Stimulated activated CD8-positive, alpha-beta memory T cell treated with anti-CD3 and anti-CD28 coated beads, Interleukin-2, amount 100 ng/mL, for 1 hour (primary cell): ENCODE measurements at places on chromosomes 3 and 15.

- DNase-seq = no peak
Observed at GRCh38 chr3:39025222-39025970, 26.3 kb downstream of the SCN11A start.

- peak; percentile 20 for DNase-seq
Observed at GRCh38 chr3:13420831-13421765, 976 bp upstream of the NUP210 start.

DNA sequence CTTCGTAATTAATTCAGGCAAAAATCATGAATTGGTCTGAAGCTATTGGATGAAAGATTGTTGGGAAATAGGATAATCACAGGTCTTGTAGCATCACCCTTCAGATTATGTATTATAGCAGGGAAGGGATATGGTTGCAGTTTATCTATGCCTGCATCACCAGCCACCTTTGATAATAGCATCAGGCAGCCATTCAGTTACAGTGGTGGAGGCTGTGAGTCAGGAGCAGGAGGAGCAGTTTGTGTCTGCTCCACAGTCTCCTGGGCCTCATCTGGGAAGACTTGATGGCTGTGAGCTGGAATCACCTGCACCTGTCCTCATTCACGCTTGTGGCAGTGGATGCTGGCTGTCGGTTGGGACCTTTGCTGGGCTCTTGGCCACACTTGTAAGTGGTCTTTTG is 104.3 kb upstream of the PLXNA1 start:
- no peak for DNase-seq

GRCh38 chr3:11910971-11911531 is 64.4 kb upstream of the TAMM41 start:
- DNase-seq = no peak

GRCh38 chr3:167184511-167184910 is 195.6 kb downstream of the ZBBX start:
- no peak for DNase-seq

DNA sequence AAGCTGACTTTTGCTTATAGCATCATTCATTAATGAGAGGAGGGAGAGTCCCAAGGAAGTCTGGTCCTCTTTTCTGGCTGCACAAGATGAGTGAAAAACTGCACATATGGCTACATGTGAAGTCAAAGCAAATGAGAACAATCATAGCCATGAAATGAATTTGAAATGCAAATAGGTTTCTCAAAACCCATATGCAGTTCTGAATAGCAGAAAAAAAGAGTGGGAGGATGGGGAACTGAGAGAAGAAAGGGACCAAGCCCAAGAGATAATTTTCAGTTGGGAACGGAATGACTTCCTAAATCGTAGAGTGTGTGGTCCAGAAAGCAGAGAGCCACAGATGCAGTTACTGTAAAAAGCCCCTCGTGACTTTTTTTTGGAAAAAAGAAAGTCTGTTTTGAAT is 66.3 kb downstream of the GTPBP8 start:
- no peak for DNase-seq

DNA sequence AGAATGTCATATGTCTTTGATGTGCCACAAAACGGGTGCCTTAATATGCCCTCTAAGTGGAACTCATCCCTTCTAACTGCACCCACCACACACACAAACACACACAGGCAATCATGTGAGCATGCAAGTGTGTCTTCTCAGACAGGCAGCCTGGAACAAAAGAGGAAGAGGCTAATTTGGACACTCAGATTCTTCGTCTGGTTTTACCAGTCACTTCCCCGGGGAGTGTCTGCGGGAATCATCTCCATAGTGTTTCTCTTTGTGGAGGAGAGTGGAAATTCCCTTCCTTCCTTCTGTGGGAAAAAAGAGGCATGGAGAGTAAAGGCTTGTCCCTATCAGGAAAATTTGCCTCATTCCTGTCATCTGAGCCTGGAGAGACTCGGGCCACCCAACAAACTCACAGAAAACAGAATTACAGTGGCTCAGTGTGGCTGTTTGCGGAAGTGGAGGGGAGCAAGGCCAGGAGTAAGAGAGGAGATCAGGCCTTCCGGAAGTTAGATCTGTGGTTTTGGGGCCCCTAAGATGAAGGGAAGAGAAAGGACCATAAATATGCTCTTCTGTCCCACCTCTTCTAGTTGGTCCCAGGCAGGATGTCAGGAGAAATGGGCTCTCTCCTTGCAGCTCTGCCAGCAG is 212.6 kb upstream of the SEMA6D start:
- DNase-seq = no peak

DNA sequence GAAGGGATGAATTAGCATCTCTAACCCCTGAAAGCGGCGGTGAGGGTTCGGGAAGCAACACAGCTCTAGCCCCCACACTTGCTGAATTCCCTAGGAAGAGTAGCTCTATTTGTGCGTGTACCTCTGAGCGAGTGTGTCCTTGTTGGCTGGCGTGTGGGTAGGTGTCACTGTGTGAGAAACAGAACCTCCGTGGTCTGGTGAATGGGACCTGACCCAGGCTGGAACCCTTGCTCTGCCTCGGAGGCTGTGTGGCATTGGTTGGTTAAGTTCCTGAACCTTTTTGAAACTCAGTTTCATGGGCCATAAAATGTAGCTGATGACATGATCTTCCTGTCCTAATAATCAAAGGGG is 414 bp upstream of the TMEM115 start:
- no peak for DNase-seq

- DNase-seq = no peak
Observed at GRCh38 chr3:106338582-106339214, 469.9 kb upstream of the CBLB start.

DNA sequence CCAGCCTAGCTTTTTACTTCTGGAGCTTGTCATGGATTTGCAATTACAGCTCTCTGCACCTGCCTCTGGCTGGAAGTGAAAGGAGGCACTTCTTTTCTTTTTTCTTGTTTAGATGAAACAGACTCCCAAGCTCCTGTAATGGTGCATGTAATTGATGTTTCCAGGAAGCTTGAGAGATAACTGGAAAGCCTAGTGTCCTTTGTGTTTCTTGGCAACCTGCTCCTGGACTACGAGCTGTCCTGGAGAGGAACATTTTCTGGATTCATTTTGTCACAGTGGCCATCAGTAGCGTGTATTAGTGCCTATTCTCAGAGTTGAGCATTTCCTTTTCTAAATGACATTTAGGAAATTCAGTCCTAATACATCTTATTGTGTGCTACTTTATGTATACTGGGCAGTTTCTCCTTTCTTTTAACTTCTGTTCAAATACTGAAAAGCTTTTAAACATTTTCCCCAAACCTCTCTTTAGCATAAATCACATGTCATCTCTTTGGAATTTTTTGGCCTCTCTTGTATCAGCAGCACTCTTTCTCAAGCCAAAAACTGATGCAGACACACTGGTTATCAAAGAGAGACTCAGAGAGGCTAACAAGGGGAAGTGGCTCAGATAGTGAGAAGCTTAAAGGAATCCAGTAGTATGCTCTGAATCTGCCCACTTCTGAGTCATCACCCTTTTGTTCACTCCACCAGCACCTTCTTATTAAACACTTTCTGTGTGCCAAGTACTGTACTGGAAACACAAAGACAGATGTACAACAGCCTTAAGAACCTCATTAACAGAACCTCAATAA is 62.6 kb upstream of the SLC2A2 start:
- DNase-seq = no peak

- DNase-seq = no peak
Observed at GRCh38 chr3:190229632-190230424, 92.4 kb downstream of the CLDN1 start.

GRCh38 chr3:23431764-23432163 is 228.6 kb downstream of the UBE2E2 start:
- no peak for DNase-seq

DNA sequence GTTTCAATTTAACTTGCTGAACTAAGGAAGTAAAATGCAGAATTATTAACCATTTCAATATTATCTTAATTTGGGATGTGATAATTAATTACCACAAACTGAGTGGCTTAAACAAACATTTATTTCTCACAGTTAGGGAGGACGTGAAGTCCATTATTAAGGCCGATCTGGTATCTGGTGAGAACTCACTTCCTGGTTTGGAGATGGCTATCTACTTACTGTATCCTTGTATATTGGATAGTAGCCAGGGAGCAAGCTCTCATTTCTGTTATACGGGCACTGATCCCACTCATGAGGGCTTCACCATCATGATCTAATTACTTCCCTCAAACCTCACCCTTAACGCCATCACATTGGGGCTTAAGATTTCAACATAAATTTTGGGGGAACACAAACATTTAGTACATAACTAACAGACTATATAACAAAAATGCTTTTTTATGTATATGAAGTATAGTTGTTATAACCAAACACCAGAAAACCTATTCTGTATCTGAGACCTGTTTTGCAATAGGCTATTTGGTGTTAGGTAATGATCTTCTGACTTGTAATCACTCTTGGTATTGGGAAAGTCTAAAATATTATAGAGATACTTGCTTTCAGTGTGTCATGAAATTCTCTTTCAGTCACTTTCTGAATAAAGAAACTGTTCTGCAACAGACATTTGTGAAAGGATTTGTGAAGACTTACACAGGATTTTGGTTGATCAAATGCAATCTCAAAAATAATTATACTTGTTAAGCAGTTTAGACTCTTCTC is 4.7 kb upstream of the KPNA4 start:
- no peak for DNase-seq

- DNase-seq = no peak
Observed at GRCh38 chr15:73388256-73388781, 19.6 kb upstream of the HCN4 start.

- DNase-seq = no peak
Observed at GRCh38 chr3:132064114-132064513, 29.3 kb upstream of the CPNE4 start.

- DNase-seq = no peak
Observed at GRCh38 chr3:174330303-174330702, 528.8 kb upstream of the NAALADL2 start.

- DNase-seq = no peak
Observed at GRCh38 chr15:91356083-91356482, 256.0 kb downstream of the SV2B start.

DNA sequence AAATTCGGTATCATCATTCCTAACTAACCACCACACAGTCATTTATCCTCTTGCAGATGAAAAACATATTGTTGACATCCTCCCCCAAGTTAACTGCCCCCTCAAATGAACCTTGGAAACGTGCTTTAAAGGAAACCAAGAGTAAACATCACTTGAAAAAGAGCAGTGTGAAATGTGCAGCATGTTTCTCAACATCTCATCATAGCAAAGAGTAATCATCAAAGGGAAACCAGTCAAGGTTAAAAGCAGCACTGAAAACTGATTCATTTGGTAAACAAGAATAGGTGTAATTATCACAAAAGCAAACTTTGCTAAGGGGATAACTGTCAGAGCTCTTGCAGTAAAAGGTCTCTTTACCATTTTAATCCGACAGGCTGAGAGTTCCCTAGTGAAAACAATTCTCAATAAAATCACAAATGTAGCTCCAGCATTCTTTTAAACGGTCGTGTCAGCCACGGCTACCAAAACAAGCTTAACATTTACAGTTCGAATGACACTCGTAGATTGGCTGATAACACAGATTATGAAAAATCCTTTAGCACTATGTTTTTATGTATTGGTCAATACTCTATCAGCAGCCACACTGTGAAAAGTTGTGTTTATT is 461.0 kb downstream of the GBE1 start:
- DNase-seq = no peak

GRCh38 chr3:45131201-45131600 is 15.0 kb downstream of the CDCP1 start:
- DNase-seq = no peak

- no peak for DNase-seq
Observed at GRCh38 chr3:192433704-192434103, 293.6 kb downstream of the FGF12 start.

DNA sequence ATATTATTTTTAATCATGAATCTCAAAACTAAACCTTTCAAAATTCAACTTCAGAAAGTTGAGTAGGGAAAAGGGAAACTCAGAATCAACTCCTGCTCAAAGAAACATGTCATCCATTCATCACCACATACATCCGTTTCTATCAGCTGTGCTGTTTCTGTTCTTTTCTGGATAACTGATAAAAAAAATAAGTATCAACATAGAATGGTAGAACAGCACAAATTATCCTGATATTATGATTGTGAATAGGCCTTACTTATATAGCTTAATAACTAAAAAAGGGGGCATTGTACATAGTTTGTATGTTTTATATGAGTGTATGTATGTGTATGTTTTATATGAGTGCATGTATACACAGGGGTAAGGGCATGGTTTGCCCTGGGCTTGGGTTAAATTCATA is 3.1 kb downstream of the TM4SF1 start:
- no peak for DNase-seq

- DNase-seq = no peak
Observed at GRCh38 chr3:22244761-22245521, 493.9 kb upstream of the ZNF385D start.

- no peak for DNase-seq
Observed at GRCh38 chr3:61715886-61716527, 154.6 kb downstream of the PTPRG start.

DNA sequence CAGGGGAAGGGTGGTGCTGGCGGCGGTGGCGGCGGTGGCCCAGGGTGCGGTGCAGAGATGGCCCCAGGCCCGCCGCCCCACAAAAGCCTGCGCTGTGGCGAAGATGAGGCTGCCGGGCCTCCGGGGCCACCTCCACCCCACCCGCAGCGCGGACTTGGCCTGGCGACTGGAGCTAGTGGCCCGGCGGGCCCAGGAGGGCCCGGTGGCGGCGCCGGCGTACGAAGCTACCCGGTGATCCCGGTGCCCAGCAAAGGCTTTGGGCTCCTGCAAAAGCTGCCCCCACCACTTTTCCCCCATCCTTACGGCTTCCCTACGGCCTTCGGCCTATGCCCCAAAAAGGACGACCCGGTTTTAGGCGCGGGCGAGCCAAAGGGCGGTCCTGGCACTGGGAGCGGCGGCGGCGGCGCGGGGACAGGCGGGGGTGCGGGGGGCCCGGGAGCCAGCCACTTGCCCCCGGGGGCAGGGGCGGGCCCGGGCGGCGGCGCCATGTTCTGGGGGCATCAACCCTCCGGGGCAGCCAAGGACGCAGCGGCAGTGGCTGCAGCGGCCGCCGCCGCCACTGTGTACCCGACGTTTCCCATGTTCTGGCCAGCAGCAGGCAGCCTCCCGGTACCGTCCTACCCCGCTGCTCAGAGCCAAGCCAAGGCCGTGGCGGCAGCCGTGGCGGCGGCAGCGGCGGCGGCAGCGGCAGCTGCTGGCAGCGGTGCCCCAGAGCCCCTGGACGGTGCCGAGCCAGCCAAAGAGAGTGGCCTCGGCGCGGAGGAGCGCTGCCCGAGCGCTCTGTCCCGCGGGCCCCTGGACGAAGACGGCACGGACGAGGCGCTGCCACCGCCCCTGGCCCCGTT is 1.6 kb downstream of the SKOR1 start:
- no peak for DNase-seq

GRCh38 chr3:127391436-127392155 is 103.8 kb upstream of the PRR20G start:
- no peak for DNase-seq
